ENCODE measurements at places on chromosomes 2 and 18.

GRCh38 chr2:232458661-232459418, 2.9 kb downstream of the ALPI start:
- no peak for DNase-seq

GRCh38 chr2:523698-524270, 153.4 kb downstream of the TMEM18 start:
- DNase-seq, result no peak

DNA sequence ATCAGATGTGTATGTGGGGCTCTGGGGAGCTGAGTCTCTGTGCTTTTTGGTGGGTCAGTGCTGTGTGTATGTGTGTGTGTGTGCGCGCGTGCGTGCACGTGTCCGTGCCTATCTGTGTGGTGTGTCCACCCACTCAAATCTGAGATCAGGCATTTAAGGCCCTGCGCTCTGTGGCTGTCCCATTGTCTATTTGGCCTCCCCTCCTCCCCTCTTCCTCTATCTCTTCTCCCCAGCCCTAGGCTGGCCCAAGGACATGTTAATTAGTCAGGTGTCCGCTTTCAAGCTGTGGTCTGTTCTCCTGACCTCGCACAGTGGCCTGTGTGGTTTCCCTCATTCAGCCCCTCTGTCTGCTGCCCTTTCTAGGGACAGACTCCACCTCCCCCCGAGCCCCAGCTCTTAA, 136.4 kb downstream of the DYSF start:
- no peak for DNase-seq

DNA sequence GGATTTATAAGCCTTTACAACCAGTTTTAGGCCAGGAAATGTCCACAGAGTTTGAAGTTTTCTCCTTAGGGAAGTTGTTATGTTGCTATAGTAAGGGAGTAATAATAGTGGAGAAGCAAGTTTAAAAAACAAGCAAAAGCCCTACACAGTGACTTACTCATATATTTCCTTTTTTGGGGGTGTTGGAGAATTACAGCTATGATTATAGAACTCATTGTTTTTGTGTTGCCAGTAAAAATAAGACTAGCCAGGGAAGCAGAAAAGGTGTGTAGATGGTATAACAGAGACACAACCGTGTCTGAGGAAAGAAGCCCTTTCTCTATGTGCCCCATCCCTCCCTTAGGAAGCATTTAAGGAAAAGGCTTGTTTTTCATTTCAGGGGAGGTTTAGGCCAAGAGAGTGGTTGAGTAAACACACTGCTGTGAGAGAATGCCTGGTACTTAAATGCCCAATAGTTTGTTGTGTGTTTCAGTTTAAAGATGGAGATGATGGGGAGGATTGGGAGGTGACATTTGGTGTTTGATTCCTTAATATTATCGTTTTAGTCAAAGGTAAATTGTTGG, 2.3 kb downstream of the VAPA start:
- DNase-seq, result no peak

GRCh38 chr2:70360661-70361270, 58.9 kb upstream of the FAM136A start:
- DNase-seq, result no peak

Measured in ureter (tissue), 1 donor.